ENCODE measurements at places on chromosomes 5 and 9.
A peak's percentile ranks its signal among the peaks of the same experiment; 100 is the strongest.

DNA sequence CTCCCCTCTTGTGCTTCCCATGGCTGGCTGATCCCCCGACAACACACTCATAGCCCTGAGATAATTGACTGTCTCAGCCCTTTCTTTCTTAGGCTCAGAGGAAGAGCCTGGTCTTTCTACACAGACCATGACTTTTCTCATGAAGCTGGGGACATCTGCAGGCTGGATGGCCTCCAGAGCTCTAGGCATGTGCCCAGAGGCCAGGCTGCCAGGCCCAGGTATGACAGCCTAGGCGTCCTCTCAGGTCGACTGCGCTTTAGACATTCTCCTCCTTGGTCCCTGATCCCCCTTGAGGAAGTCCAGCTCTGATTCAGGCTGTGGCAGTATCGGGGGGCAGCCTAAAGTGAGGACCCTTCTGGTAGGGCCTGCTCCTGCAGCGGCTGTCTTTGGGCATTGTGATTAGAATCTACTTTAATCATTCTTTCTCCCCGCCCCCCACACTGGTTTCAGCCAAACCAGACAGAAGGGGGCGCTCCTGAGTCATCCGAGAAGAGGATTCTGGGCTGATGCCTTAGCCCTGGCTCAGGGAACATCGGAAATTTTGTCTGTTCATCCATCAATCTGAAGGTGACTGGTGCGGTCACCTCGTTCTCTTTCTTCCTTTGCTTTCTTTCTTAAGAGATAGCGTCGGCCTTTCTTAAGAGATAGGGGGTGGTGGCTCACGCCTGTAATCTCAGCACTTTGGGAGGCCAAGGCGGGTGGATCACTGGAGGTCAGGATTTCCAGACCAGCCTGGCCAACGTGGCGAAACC lies 66.5 kb upstream of the HSPA9 start:
- peak; percentile 34 for DNase-seq

- DNase-seq = no peak
These were observed 35.7 kb upstream of the NTNG2 start for GRCh38 chr9:132125944-132126679.

DNA sequence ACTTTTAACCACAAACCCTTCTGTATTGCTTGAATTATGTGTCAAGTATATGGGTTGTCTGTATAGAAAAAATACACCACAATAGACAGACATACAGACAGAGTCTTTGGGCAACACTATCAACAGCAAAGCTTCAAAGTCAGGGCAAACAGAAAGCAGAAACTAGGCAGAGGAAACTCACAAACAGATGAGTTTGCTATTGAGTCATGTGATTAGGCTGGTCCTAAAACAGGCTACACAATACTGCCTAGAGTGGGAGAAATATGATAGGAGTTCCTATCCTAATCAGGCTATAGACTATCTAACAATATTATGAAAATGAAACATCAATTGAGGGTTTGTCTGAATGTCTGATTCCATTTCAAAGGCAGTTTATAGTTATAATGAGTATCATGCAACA lies 156.4 kb downstream of the EDIL3 start:
- DNase-seq = no peak

DNA sequence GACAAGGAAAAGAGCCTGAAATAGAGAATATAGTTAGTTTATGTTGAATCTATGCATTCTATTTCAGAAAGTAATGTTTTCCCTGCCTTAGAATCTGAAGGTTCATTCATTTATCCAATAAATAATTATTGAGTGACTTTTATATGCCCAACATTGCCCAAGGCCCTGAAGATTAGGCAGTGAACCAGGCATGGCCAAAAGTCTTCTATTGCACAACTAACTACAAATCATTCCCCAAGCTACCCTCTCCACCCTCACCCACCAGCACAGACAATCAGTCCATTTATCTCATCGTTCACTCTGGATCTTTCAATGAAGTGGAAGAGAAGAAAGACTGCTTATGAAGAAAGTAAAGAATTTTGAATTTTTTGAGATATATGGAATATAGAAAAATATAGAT lies 268.4 kb downstream of the PLK2 start:
- DNase-seq = no peak
